ENCODE measurements at places on chromosomes 4 and X.

- DNase-seq, result no peak
These were observed 194.7 kb upstream of the CXorf51B start for GRCh38 chrX:146614663-146615478.

DNA sequence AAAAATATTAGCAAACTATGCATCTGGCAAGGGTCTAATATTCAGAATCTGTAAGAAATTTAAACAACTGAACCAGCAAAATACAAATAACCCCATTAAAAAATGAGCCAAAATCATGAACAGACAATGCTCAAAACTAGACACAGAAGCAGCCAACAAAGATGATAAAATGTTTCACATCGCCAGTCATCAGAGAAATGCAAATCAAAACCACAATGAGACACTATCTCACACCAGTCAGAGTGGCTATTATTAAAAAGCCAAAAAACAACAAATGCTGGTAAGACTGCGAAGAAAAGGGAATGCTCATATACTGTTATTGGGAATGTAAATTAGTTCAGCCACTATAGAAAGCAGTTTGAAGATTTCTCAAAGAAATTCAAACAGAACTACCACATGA lies 201.3 kb upstream of the CPEB2 start:
- DNase-seq, result no peak

DNA sequence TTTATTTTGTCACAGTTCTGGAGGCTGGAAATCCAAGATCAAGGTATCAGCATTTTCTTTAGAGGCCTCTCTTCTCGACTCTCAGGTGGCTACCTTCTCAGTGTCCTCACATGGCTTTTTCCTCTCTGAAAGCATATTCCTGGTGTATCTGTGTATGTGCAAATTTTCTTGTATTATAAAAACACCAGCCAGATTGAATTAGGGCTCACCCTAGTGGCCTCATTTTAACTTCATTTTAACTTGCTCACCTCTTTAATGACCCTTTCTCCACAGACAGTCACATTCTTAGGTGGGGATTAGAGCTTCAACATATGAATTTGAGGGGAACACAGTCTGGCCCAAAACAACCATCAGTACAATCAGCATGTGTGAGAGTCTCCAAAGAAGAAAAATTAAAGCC lies 542.4 kb upstream of the FAM241A start:
- no peak for DNase-seq

GRCh38 chrX:120207009-120207605 lies 43.5 kb upstream of the ZBTB33 start:
- no peak for DNase-seq

- DNase-seq, result no peak
These were observed 438.7 kb upstream of the AR start for GRCh38 chrX:67104982-67105757.

DNA sequence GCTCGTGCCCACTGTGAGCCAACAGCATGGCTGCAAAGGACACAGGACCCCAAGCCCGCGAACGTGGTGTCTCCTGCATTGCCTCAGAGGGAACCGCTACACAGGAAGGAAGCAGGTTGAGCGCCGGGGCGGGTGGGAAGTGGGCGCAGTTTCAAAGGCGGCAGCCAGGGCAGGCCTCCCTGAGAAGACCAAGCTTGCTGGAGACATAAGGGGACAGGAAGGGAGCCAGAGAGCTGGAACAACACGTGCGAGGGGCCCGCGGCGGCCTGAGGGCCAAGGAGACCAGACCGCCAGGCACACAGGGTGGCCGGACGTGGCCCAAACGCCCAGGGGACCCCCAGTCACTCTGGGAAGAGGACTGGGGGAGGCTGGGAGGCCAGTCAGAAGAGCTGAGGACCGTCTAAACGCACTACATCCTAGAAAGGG lies 32.0 kb downstream of the CTBP1 start:
- DNase-seq, result no peak

DNA sequence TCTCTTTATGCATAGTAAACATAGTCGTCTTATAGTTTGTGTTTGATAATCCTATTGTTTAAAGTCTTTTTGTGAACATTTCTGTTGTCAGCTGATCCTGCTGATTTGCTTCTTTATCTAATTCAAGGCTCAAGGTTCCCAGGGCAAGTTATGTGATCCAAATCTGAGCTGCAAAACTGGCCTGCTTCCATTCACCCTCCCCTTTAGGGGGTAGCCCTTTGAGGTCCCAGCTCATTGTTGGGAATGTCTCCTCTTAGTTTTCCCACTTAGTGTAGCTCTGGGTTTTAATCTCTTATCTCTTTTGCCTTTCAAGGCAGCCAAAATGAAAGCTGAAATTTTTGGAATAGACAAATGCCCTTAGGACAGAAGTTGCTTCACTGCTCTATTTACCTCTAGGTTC lies 40.2 kb upstream of the MAGED1 start:
- no peak for DNase-seq

GRCh38 chr4:832108-832507 lies 6.2 kb upstream of the CPLX1 start:
- DNase-seq, result no peak

Measured in spinal cord (tissue), 10 donors.